ENCODE measurements at places on chromosomes 5 and 9.

DNA sequence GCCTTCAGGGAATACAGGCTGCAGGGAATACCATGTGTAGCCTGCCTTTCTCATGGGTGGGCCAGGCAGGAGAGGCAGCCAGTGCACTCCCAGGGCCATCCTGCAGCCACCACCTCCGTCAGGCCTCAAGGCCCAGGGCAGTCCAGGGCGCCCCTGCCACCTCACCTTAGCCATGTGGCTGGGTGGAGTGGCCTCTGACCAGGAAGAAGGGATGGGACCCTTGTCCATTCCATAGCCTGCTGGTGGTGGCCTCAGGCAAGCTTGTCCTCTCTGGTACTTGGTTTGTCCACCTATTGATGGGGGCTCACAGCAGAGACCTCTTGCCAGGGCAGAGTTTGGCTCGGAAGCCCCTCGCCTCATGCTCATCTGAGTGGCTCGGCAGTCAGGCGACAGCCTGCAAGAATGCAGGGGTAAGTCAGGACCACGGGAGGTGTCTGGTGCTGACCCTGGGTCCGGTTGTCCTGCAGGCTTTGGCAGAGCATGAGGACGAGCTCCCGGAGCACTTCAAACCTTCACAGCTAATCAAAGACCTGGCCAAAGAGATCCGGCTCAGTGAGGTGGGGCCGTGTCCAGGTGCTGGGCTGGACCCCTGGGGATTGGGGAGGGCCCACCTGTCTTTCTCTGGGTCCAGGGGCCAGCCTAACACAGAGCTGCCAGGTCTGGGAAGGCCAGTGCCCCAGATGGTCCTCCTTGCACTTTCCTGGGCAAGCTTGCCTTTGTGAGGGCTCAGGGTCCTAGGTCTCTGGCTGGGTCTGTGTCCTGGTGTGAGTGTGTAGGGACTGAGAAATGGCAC lies 82.9 kb downstream of the PHF2 start:
- DNase-seq, result no peak

DNA sequence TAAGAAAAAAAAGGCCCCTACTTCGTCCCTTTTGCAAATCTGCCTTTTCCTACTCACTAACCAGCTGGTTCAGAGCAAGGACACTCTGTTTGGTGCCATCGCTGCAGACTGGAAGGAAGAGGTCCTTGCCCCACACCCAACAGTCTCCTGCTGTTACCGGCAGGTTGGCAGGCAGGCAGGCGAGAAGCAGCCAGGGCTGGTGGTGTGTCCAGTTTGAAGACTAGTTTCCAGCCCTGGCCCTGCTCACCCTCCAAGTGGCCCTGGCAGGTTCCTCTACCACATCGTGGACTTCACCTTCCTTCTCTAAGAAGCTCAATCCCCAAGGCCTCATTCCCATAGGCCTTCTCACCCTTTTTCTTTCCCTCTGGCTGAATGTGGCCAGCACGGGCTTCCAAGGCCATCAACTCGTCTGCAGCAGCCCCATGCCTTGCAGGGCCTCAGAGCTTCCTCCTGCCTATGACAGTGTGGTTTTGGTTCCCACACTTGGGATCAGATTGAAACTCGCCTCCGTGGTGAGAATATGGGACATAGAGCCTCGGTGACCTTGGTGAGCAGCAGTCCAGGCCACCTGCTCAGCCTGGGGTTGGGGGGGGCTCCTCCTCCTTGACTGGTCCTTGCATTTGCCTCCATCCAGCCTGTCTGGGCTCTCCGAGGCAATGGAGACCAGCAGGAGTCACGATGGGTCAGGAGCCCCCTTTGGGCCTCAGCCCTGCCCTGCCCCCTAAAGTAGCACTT lies 22.9 kb downstream of the TGFBI start:
- DNase-seq, result no peak

GRCh38 chr5:156096259-156096658 lies 230.7 kb upstream of the SGCD start:
- DNase-seq, result no peak

- no peak for DNase-seq
Observed at GRCh38 chr5:68534131-68534940, 318.8 kb downstream of the PIK3R1 start.

- DNase-seq, result no peak
Observed at GRCh38 chr5:17852740-17853139, 218.5 kb downstream of the TAF11L14 start.

GRCh38 chr5:79301046-79301712 lies 65.2 kb downstream of the JMY start:
- no peak for DNase-seq

- no peak for DNase-seq
Observed at GRCh38 chr5:172839669-172840431, 5.8 kb downstream of the ERGIC1 start.

DNA sequence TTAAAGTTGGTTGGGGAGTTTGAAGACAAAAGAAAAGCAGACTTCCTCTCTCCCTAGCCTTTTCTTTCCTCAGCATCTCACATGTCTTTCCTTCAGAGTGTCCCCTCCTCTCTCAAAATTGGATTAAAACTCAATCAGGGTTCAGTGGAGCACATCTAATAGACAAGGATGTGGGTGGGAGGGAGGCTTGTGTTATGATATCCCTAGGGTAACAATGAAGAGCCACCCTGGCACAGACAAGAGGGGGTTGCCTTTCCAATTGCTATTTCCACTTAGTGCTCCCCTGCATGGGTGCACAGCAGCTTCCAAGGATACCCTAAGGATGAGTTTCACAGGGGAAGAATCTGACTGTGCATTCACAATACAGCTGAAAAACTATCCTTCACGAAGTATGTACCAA lies 585.2 kb upstream of the C9orf72 start:
- no peak for DNase-seq

DNA sequence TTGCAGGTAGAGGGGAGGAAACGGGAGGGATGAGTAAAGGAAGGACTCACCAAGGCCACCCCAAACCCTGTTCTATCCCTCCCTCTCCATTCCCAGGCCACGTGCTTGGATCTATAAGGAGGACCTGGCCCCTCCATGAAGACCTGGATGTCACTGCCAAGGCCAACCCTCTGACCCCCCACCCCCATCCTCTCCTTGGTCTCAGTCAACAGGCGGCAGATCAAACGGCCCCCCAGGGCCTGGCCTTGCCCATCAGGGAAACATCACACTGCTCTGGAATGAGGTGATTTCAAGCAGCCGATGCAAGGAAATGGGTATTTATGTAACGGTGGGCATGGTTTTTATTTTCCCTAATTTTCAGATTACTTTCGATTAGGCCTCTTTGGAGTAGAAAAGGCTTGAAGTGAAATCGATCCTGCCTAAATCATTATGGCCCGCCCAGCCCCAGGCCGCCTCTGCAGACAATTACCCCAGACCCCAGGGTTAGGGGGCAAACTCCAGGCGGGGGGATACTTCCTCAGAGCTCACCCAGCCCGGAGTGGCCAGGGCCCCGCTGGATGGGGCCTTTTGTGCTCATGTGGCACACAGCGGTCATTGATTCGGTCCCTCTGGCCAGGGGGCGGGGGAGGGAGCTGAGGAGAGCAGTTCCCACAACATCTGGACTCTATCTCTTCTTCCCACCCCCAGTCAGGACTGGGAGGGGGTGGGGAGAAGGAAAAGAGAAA lies 125.3 kb downstream of the PHF2 start:
- no peak for DNase-seq

- no peak for DNase-seq
Observed at GRCh38 chr9:30329431-30329830, 2055.0 kb upstream of the ACO1 start.

DNA sequence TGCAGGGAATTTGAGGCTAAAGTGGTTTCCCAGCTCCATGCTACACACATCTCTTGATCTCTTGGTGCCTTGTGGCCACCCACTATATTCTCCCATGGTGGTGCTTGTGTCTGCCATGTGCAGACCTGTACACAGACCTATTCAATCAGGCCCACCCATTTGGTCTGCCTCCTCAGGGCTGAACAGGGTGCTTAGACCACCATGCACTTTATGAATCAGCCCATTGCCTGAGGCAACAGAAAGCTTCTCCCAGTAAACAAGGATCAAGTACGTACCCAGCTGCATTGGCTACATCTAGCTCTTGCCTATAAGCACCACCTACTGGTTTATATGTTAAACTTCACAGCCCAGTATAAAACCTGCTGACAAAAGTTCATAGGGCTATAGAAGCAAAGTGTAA lies 664.3 kb upstream of the EDIL3 start:
- peak; percentile 0 for DNase-seq

DNA sequence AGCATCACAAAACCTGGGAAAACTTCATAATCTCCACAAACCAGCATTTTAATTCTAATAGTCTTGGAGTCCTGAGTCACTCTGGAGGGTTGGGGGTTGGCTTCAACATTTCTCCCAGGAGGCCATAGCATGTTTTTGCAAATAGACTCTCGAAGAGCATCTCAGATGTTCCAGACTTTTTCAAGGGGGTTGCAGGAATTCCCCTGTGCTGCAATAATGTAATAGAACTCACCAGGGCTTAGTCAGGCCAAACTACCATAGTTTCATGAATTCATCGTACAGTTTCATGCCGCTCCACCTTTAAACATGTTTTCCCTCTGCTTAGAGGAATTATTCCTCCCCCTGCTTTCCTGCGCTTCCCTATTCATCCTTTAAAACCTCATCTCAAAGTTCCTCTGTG lies 499.5 kb upstream of the KLF4 start:
- no peak for DNase-seq

DNA sequence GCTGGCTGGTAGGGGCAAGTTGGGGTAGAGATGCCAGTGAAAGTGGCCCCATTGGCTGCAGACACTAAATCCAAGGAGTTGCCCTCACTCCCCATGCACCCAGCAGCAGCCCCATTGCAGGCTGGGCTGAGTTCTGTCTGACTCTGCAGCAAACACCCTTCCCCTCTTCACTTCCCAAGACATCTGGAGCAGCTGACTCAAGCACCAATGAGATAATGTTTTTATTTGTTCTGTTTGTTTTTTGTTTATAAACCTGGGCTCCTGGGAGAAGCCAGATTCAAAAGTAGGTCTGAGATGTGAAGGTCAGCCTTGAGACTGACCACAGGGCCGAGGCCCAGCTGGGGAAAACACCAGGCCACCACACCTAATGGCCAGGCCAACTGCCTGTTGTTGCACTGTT lies 545.9 kb upstream of the KLF4 start:
- DNase-seq, result no peak

GRCh38 chr5:7991125-7991821 lies 122.3 kb downstream of the MTRR start:
- DNase-seq, result no peak

GRCh38 chr9:13956107-13956506 lies 357.8 kb downstream of the NFIB start:
- DNase-seq, result no peak

- peak; percentile 17 for DNase-seq
Observed at GRCh38 chr5:31638748-31639418, at the start of gene PDZD2. Gene PDZD2, plus strand, starts transcription at chr5:31639131.

DNA sequence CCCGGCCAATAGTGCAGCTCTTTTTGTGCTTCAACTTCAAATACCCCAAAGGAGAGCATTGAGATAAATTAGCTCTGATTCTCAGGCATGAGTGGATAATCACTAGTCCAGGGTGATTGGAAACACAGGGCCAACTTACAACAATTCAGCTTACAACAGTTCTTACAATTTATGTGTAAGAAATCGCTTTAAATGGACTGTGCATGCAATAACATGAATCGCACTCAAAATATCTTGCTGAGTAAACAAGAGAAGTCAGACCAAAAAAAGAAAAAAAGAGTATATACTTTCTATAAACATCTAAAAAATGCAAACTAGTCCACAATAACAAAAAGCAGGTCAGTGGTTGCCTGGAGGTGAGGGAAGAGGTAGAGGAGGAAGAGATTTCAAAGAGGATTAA lies 150.6 kb upstream of the EDIL3 start:
- DNase-seq, result no peak

GRCh38 chr5:172412724-172413286 lies 41.5 kb downstream of the SH3PXD2B start:
- no peak for DNase-seq

GRCh38 chr9:105708405-105708804 lies 14.1 kb downstream of the TMEM38B start:
- DNase-seq, result no peak

GRCh38 chr5:178739452-178740180 lies 9.2 kb upstream of the ZNF354A start:
- DNase-seq, result no peak

DNA sequence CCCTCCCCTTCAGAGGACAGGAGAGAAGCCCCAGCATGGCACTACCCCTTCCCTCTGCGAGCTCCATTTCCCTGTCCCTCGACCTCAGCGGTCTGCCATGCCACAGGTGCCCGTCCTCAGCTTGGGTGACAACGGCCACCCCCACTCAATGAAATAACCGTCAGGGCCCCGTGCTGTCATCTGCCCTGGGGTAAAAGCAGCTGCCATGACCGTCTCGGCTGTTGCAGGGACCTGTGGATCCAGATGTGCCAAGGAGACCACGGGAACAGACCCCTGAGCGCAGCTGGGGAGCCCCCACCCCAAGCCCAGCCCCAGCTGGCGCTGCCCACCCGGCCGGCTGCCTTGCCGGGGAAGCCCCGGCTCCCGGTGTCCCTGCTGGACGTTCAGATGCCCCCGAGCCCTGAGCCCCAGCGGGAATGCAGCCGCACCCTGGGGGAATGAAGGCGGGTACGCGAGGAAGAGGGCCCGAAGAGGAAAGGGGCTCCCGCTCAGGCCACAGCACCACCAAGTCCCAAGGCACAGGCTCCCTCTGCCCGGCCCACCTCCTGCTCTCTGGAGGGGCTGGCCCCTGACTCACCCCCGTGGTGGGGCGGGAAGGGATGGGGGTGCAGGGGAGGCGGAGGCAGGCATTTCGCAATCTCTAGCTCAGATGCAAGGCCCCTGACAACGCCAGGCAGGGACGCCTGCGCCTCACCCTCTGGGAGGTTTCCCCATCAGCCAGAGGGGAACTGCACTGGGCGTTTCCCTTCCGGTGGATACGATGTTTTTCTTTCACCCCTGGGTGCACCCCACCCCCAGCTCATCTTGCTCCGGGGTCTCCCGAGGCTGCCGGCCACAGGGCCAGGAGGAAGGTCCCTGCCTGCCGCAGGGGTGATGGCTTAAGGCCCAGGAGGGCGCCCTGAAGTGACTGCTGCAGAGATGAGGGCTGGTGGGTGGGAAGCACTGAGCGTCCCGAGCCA lies 49.2 kb downstream of the NACC2 start:
- no peak for DNase-seq

- no peak for DNase-seq
Observed at GRCh38 chr5:157113002-157113401, 4.2 kb upstream of the HAVCR2 start.

- DNase-seq, result no peak
Observed at GRCh38 chr5:85545129-85545528, 1072.6 kb upstream of the COX7C start.

- no peak for DNase-seq
Observed at GRCh38 chr5:135993335-135993879, 35.4 kb upstream of the TGFBI start.

- no peak for DNase-seq
Observed at GRCh38 chr5:117794847-117795246, 1193.5 kb downstream of the DTWD2 start.
